Dermis microvascular lymphatic vessel endothelial cell (primary cell): ENCODE measurements at places on chromosomes 7 and 10. TPM values are rescaled to one million over a fixed set of nuclear protein-coding genes. Genes with fewer than 3 reads are reported as not detected.
A peak's percentile ranks its signal among the peaks of the same experiment; 100 is the strongest.

GRCh38 chr10:21337171-21337792, 188.2 kb downstream of the SKIDA1 start:
- DNase-seq, result no peak

GRCh38 chr10:119343011-119343601, 135.7 kb downstream of the GRK5 start:
- no peak for DNase-seq

Gene LMOD2
- total RNA-seq, result not detected in 2 replicates

DNA sequence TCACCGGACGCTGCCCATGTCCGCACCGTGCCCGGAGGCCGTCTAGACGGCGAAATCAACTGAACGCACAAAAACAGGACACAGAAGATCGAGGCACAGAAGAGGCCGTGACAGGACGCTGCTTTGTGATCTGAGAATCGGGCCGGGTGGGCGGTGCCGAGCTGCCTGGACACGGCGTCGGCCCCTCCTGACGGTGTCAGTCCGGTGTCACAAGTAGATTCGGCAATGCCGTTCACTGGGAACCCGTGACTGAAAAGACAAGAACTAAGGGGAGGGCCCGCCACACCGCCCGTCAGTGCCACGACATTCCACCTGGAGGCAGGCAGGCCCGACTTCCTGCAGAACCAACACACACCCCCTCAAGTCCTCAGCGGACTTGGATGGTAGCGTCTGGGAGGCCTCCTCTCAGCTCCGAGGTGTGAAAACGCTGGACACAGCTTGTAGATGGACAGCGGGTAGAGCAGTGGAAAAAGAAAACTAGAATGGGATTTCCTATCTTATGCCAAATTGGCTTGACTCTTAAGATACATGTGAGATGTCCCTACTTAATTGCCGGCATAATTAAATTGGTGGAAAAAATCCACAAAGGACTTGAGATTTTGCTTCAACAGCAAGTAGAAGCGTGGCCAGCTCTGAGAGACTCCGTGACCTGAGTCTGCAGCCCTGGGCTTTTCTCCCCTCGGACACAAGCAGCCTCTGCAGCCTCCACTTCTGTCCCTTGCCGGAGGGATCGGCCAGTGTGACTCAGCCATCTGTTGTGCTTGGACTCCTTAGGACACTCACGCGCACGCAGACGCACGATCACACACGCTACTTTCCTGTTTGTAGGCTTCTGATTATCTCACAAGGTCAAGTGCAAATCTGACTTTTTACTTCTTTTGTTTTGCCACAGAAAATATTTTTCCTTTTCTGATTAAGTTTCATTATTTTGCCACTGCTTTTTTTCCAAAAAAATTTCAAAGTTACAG, 269.0 kb downstream of the DIP2C start:
- peak; percentile 82 for DNase-seq

DNA sequence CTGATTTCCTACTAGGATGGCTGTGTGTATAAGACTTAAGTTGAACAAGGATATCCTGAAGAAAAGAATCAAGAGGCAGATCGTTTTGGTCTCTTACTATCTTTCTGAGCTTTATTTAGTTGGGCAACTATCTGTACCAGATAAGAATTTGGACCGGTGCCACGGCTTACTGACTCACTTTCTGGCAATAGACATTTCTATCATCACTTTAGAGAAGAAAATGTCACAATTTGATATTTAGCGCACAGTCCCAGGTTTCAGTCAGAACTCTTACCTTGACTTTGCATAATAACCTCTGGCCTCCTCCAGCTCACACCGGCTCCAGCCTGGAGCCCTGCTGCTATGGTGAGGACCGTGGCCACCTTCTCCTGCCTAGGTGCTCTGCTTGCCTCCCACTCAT, 218.2 kb upstream of the MDFIC start:
- peak; percentile 89 for DNase-seq

GRCh38 chr7:66696774-66697191, 43.8 kb upstream of the RABGEF1 start:
- no peak for DNase-seq

- DNase-seq, result no peak
Observed at GRCh38 chr7:42627101-42627500, 284.8 kb downstream of the C7orf25 start.

Gene HOXA9
- total RNA-seq, result 3.2 and 4.7 TPM in 2 replicates

Gene NUTM2A
- 0.13 and 0.51 TPM in 2 replicates for total RNA-seq

DNA sequence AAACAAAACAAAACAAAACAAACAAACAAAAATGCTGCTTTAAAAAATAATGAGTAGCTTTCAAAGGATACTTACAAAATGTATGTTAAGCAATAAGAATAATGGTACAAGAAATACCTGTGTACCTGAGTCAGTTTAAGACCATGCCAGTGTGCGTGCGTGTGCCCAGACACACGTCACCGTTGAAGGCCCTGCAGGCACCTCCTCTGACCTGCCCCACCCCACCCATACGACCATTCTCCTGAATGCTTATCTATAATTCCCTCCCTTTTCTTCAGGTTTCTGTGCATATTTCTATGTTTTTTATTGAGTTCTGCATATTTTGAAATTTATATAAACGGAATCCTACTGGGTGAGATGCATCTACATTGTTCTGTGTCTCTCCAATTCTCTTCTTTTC, 374.2 kb upstream of the KLF6 start:
- DNase-seq, result no peak
